Activated naive CD4-positive, alpha-beta T cell treated with anti-CD3 and anti-CD28 coated beads, Interleukin-2, amount 50 U/mL, for 72 hours (primary cell): ENCODE measurements at places on chromosomes 16 and 17. TPM values are rescaled to one million over a fixed set of nuclear protein-coding genes. Genes with fewer than 3 reads are reported as not detected.

- DNase-seq = no peak
Observed at GRCh38 chr17:29648005-29648404, 25.3 kb upstream of the CORO6 start.

DNA sequence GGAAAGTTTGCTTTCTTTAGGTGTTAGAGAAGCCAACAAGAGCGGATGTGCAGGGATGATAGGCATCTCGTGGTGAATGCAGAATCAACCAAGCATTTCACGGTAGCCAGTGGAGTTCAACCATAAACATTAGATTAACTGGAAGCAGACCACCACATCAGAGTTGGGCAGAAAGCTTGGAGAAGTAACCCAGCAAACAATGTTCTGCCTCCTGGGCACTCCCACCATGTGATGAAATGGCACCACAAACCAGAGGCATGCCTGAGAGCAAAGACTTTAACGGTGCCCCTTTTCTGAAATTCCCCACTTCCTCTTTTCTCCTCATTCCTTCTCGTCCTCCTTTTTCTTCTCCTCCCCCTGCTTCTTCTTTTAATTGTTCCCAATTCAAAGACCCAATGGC lies 193.5 kb upstream of the ANKFN1 start:
- DNase-seq = no peak

The AATK gene
- 0.30 TPM for total RNA-seq

The SHISA9 gene
- total RNA-seq = 0.06 TPM

DNA sequence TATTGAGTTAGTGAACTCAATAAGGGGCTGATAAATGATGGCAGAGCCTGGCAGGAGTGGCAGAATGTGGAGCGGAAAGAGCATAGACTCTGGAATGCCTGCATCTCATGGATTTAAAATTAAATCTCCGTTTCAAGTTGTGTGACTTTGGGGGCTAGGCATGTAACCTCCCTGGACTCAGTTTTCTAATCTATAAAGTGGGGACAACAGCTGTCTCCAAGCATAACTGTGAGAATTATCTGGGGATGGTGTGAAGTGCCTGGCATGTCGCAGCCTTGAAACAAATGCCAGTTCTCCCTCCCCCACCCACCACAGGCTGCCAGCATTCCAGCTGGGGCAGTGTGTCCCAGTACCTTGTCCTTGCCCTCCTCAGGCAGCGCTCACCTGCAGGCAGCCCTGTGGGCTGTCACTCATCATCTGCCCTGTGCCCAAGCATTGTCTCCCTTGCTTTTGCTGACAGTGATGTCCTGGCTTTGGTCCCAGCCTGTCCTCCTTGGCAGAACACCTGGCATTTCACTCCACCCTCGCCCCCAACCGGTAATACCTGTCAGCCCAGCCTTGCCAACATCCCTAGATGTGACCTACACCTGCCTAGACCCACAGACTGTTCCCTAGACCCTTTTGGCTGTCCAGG lies 129.6 kb downstream of the MRM1 start:
- DNase-seq = no peak

DNA sequence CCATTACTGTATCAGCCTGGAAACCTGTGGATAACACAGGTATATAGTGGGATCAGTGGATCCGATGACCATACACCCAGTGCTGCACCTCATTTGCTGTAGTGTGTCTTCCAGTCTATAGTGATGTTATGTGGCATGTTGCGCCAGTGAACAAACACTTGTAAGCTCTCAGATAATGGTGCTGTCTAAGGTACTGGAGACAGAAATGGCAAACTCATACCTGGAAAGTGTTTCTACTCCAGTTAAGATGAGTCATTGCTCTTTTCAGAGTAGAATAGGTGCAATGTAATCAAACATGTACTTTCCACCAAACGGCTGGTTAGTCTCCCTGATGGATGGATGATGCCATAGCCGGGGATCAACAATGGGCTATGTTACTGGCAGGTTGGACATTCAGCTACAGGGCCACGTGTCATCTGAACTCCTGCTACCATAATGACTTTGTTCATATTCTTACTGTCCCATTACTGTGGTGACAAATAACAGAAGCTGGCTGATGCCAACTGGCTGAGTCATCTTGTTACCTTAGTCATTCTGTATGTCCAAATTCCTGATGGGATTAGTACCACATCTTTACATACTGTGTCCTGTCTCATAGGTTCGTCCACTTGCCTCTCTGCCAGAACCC lies 6.3 kb downstream of the CCL11 start:
- no peak for DNase-seq

DNA sequence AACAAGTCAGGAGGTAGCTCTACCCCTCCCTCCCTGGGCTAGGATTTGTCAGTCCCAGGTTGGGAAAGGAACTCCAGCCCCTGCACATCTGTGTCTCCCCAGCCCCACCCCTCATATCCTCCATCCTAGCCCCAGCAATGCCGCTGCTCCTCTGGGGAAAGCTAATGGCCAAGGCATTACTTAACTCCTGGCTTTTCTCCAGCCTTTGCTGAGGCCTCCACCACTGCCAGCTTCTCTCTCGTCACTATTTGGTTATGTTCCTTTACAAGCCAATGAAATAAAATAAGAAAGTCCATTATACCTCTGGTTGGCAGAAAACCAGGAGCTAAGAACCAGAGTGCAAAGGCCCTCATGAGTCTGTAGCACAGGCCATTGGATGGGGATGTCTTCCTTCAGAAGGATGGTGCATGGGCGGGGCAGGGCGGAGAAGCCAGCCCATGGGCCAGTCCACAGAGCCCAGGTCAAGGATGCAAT lies 171.0 kb downstream of the CCDC182 start:
- DNase-seq = no peak

GRCh38 chr17:64028874-64029464 lies 8.5 kb upstream of the ICAM2 start:
- peak; percentile 68 for DNase-seq

GRCh38 chr17:10623737-10624338 lies 33.3 kb downstream of the MYH3 start:
- DNase-seq = no peak
